ENCODE measurements at places on chromosomes 7 and 10. TPM values are rescaled to one million over a fixed set of nuclear protein-coding genes. Genes with fewer than 3 reads are reported as not detected.

The ATG9B gene
- 2.3 TPM for total RNA-seq

The HEPACAM2 gene
- 0.69 TPM for total RNA-seq

The PRPS1L1 gene
- total RNA-seq = not detected

The NUTM2A gene
- 1.2 TPM for total RNA-seq

The CYP3A7 gene
- not detected for total RNA-seq

The CPED1 gene
- 34.1 TPM for total RNA-seq

The CXCL12 gene
- total RNA-seq = 152 TPM

The PNLIPRP3 gene
- not detected for total RNA-seq

The SEMA3E gene
- total RNA-seq = 8.3 TPM

The HOXA10 gene
- 14.0 TPM for total RNA-seq

The EBLN1 gene
- total RNA-seq = not detected

The UPP1 gene
- total RNA-seq = 9.7 TPM

The LRRC17 gene
- 299 TPM for total RNA-seq

The LBX1 gene
- total RNA-seq = 4.0 TPM

The IQUB gene
- 7.8 TPM for total RNA-seq

The CSGALNACT2 gene
- total RNA-seq = 28.8 TPM

The CELF2 gene
- total RNA-seq = 43.3 TPM
